ENCODE measurements at places on chromosomes 6 and 20. TPM values are rescaled to one million over a fixed set of nuclear protein-coding genes. Genes with fewer than 3 reads are reported as not detected.

Gene MEI4
- total RNA-seq: 1.7 TPM

Gene MAS1
- 0.10 TPM for total RNA-seq

Gene ADAM33
- 45.9 TPM for total RNA-seq

Gene BPIFB6
- total RNA-seq: not detected

Gene DNAJC5
- 59.4 TPM for total RNA-seq

Gene HLA-DQA1
- 1.9 TPM for total RNA-seq

Gene PIGT
- 22.1 TPM for total RNA-seq

Gene EGFL8
- 28.4 TPM for total RNA-seq

Gene DNMT3B
- total RNA-seq: 3.3 TPM

Gene CDH4
- total RNA-seq: 11.0 TPM

Gene KIF25
- total RNA-seq: not detected

Gene BEND3
- 2.3 TPM for total RNA-seq

Gene COX4I2
- total RNA-seq: 0.30 TPM

Gene C6orf58
- total RNA-seq: not detected

Gene BCAS1
- total RNA-seq: 93.3 TPM

Gene CRISP3
- 5.4 TPM for total RNA-seq

Gene C20orf141
- not detected for total RNA-seq

Gene SALL4
- total RNA-seq: 2.3 TPM

Gene TRIM15
- not detected for total RNA-seq

Gene SMOC2
- total RNA-seq: 96.0 TPM

Gene CGA
- not detected for total RNA-seq

Gene OR2H2
- not detected for total RNA-seq

Gene PLCB4
- total RNA-seq: 17.1 TPM

Gene SYNGAP1
- 11.5 TPM for total RNA-seq

Gene AIF1
- total RNA-seq: 35.5 TPM

Gene DAAM2
- total RNA-seq: 79.5 TPM

Gene PAX1
- total RNA-seq: 0.20 TPM

Data from spinal cord (tissue), 10 donors.